Posterior cingulate gyrus (tissue), 11 donors: ENCODE measurements at places on chromosomes 7 and 10.

DNA sequence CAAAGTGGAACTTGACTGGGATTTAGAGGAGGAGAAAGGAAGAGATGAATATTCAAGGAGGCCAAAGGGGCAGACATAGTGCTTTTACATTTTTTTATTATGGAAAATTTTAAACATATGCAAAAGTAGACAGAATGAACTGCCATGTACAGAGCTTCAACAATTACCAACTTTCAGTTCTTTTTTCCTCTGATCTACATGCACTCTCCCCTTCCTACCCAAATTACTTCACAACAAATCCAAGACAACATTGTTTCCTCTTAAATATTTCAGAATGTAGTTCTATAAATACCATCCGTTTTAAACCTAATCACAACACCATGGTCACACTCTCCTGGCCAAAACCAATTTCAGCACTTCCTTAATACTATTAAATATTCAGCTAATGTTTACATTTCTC, 83.5 kb upstream of the FZD1 start:
- DNase-seq = no peak

- DNase-seq = no peak
These were observed 1.2 kb upstream of the CHAT start for GRCh38 chr10:49612513-49613164.

GRCh38 chr7:37683246-37684120, at the start of gene GPR141:
TSS of gene GPR141 (plus strand) at chr7:37683766. CDS start at chr7:37740394, 56,628 bp downstream.
- no peak for DNase-seq

GRCh38 chr10:122221958-122222357, 49.1 kb upstream of the BTBD16 start:
- DNase-seq = no peak

GRCh38 chr7:13778967-13779366, 210.5 kb downstream of the ETV1 start:
- no peak for DNase-seq

GRCh38 chr10:69957886-69958555, 94.6 kb upstream of the MACROH2A2 start:
- DNase-seq = no peak
